Activated CD4-positive, alpha-beta T cell treated with anti-CD3 and anti-CD28 coated beads for 36 hours (primary cell): ENCODE measurements at places on chromosomes 16 and 17. TPM values are rescaled to one million over a fixed set of nuclear protein-coding genes. Genes with fewer than 3 reads are reported as not detected.

DNA sequence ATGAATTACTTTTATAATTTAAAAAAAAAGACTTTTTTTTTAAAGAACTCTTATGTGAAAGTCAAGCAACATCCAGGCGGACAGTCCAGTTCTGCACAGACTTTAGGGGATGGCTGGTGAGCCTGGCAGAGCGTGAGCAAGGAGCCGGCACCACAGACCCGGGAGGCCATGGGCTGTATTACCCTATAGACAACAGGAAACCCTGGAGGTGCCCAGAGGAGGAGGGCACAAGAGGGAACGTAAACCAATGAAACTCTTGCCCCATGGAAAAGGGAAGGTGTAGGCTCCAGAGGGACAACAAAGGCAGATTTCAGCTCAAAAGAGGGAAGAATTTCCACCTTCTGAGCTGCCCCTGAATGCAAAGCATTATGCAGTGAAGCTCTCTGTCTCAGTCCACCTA is 25.5 kb upstream of the RPH3AL start:
- H3K27ac ChIP-seq, result no peak overlapping the region
- H3K4me1 ChIP-seq, result no peaks in the 10 kb centered on the region

Gene SLC6A4
- total RNA-seq, result not detected

Gene CCL16
- total RNA-seq, result not detected

DNA sequence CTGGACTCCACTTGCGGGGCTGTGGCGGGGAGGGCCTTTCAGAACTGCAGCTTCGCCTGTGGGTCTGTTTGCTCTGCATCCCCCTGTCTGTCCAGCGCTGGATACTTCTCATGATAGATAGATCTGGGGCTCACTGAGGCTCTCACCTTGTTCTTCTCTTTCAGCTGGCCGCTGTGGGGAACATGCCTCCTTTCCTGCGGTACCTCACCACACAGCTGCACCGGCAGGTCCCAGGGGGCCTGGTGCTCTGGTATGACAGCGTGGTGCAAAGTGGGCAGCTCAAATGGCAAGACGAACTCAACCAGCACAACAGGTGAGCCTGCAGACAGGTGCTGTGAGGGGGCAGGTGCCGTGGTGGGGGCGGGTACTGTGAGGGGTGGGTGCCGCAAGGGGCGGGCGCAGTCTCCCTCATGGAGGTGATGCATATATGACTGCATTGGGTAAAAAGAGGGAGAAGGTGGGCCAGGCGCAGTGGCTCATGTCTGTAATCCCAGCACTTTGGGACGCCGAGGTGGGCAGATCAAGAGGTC is 6.2 kb downstream of the ENGASE start:
- no peaks in the 10 kb centered on the region for H3K27me3 ChIP-seq
- no peak overlapping the region for H3K4me3 ChIP-seq
- DNase-seq, result no peak
- no peak overlapping the region for H3K27ac ChIP-seq
- peaks cover 5% of the 10 kb centered on the region for H3K4me1 ChIP-seq
- peaks cover 12% of the 10 kb centered on the region for H3K36me3 ChIP-seq

Gene CCL17
- total RNA-seq, result 1.4 TPM
